ENCODE measurements at places on chromosomes 7 and 10. TPM values are rescaled to one million over a fixed set of nuclear protein-coding genes. Genes with fewer than 3 reads are reported as not detected.

The TEX36 gene
- total RNA-seq = not detected

The HYAL4 gene
- total RNA-seq = not detected

The GTF2I gene
- 91.7 TPM for total RNA-seq

The CABCOCO1 gene
- 0.40 TPM for total RNA-seq

The RADIL gene
- 2.7 TPM for total RNA-seq

The TAS2R5 gene
- 0.50 TPM for total RNA-seq

The CDHR1 gene
- total RNA-seq = 0.04 TPM

The SPAG6 gene
- total RNA-seq = not detected

The HACD1 gene
- total RNA-seq = 41.6 TPM

Data from A549 treated with RU486 at 1 μM for 4 hours (cell line).